ENCODE measurements at places on chromosomes 7 and 10.

GRCh38 chr7:155973451-155973997 is 161.3 kb upstream of the SHH start:
- DNase-seq = peak; percentile 40

GRCh38 chr7:148838905-148839304 is 45.2 kb downstream of the EZH2 start:
- DNase-seq = no peak

- DNase-seq = no peak
Measured at GRCh38 chr7:10672186-10672585, 301.5 kb upstream of the PHF14 start.

GRCh38 chr10:14686356-14686755 is 88.3 kb downstream of the FAM107B start:
- DNase-seq = no peak

DNA sequence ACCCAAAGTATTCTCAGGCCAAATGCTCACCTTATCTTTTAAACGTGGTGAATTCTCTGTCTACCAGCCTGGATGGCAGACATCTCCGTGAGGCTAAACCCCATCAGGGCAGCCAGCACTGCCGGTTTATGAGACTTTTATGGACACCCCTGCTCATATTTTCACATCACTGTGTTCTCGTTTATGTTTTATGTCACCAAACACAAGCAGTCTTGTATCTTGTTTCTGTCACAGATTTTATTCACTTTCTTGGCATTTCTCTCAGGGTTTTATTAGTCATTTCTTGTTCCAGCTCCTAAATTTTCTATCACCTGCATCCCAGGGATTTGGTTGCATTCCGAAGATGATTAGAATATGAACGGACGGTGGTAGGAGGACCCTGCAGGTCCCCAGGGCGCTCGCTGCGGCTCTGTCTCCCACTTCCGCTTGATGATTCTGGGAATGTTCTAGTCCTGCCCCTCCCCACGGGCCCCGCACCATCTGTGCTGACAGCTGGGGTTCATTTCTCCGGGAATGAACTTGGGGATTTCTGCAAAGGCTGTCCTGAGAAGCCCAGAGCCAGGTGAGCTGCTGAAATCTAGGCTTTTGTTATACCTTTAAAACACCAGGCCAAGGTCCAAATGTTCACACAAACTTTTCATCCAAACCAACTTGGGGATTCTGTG is 217.6 kb downstream of the GFRA1 start:
- DNase-seq = no peak
